ENCODE measurements at places on chromosomes 4 and X.

GRCh38 chr4:83251447-83251830 lies 33.2 kb downstream of the COQ2 start:
- no peak for DNase-seq

DNA sequence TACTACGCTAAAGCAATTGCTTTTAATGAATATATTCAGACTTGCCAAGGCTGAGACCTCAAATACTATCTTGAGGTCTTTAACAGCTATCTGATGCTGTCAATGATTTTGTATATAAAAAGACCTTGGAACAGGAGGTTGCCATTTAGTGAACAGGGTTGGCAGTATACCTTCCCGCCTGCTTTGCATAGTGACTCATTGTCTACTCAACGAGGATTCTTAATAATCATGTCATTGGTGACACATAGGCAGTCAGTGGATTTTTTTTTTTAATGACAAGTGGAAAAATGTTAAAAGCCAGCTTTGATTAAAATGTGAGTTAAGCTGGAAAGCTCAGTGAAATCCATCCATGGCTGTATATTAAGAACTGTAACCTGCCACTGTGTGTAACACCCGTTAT lies 164.0 kb downstream of the ASMT start:
- no peak for DNase-seq

DNA sequence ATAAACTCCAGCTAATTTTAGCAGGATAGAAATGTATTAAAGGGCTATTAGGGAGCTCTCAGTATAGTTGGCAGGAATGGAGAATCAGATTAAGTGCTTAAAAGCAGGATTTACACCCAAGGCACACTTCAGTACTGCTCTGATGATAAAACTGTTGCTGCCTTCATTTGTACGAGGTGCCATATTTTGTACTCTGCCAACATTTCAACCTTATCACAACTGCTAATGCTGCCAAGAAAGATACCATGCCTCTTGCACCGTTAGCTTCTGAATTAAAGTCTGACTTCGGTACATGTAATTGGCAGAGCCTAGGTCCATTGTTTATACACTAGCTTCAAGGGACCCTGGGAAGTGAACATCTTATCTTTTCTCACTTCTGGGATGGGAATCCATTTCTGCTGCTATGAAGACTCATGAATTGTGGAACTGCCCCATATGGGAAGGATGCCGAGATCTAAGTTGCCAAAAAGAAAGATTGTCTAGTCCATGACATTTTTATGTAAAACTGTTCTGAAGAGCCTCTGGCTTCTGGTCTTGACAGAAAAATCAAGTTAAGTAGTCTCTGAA lies 624.0 kb upstream of the IGFBP7 start:
- no peak for DNase-seq

- DNase-seq = no peak
Observed at GRCh38 chr4:19375931-19376330, 875.8 kb upstream of the SLIT2 start.

DNA sequence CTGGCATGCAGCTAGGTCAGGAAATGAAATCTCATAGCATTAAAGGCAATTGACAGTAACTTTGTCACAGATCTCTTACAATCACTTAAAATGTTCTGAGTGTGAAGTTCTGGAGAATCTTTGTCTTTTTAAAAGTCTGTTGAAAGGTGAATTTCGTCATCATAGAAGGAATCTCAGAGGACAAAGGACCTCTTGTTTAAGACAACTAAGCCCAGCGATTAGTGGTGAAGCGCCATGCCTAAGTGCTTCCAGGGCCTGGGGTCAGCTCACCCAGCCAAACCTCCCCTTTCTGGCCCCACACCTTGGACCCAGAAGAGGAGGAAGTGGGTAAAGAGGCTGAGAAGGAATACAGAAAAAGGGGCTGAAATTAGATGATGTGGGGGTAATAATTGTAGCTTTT lies 8.5 kb downstream of the FRMD7 start:
- DNase-seq = no peak

DNA sequence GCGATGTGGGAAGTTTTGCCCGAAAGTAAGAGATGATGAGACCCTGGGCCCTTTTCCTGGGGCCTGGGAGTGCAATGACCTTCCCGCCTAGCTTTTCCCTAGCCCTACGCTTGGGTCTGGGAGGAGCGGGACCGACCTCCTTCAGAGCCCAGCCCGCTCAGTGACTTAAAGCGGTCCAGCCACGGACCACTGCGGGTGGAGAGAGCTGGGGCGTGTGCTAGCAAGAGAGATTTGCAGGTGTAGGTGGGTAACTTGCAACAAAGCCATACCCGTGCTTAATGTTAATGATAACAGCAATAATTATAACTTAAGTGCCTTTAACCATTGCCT lies 503 bp upstream of the PDE5A start:
- no peak for DNase-seq

- no peak for DNase-seq
Observed at GRCh38 chrX:79080141-79080540, 64.3 kb upstream of the GPR174 start.

GRCh38 chr4:116150152-116150551 lies 935.2 kb downstream of the TRAM1L1 start:
- DNase-seq = no peak

DNA sequence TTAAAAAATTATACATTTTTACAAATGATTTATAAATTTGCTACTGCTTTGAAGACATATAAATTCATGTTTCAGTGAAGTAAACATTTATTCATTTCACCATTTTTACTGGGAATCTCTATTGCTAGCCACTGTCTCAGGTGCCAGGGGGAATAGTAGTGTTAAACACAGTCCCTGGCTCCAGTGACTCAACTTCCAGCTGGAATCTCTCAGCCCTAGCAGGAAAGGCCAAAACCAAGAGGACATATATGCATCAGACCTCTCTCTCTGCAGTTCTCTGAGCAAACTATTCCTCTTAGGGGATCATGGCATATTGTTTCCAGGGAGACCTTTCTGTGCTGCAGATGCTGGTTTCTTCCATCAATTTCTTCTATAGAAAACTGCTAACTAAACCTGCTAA lies 1009.0 kb upstream of the LCORL start:
- DNase-seq = no peak

GRCh38 chr4:85280963-85281362 lies 194.0 kb upstream of the ARHGAP24 start:
- no peak for DNase-seq

DNA sequence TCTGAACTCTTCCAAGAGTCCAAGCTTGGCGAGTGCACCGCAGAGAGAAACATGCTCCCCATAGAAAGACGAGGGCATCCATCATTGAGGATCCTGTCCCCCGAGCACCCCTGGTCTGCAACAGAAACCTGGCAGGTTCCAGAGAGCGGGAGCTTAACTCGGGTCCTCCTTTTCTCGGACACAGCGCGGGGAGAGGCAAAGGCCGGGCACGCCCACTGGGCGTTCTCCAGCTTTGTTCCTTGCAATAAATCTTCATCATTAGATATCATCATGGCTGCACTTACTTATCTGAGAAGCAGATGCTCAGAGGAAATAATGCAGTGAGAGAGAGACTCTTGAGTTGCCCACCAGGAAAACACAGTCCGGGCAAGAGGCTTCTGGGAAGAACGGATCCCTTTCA lies 90.1 kb upstream of the PSAPL1 start:
- DNase-seq = no peak
